ENCODE measurements at places on chromosomes 1 and 21.

GRCh38 chr1:207328004-207328403 is 6.5 kb downstream of the CD55 start:
- DNase-seq: no peak

- no peak for DNase-seq
Measured at GRCh38 chr1:234593771-234594504, 16.0 kb downstream of the IRF2BP2 start.

DNA sequence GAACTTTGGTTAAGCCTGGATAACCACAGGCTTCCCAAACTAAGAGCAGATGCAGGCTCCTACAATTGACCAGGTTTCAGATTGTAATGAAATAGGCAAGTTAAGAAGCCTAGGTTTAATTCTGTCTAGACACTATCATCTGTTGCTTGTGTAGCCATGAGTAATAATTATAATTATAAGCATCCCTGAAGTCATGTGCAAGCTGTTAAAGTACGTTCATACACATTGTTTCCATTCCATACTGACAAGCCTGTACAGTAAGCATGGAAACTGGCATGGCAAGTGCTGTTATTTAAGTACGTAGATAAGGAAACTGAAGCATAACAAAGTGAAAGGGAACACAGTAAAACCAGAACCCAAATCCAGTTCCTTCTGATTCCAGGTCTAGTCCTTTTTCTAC is 557.2 kb upstream of the BEND5 start:
- DNase-seq: no peak

DNA sequence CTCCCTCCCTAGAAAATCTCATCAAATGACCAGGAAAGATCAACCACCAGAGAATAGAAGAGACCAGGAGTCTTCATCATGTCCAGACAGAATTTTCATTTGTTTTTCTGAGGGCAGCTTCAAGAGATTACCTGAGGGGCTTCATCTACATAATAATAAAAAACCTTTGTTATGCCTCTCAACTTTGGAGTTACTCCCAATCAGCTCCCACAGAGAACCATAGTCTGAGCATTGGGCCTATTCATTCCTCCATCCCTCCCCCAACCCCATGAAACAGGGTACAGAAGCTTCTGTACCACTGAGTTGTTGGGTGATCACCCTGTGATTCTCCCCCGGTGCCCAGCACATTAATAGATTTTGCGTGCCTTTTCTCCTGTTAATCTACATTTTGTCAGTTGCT is 53.3 kb upstream of the PRRC2C start:
- no peak for DNase-seq

DNA sequence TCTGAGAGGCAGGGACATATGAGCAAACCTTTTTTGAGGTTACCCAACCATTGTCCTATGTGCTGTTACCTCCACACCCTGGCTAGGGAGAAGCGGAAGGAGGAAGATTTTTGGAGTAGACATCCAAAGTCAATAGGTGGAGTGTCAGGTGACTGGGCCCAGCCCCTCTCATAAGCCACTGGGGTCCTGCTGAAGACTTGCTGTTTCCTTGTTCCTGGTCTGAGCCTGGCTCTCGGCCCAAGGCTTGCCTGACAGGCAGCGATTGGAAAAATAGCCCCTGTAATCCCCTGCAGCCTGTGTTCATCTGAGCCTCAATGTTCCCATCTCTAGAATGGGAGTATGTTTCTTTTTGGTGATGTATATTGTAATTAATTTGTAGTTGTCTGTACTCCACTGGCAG is 6.9 kb upstream of the PIGR start:
- DNase-seq: no peak

DNA sequence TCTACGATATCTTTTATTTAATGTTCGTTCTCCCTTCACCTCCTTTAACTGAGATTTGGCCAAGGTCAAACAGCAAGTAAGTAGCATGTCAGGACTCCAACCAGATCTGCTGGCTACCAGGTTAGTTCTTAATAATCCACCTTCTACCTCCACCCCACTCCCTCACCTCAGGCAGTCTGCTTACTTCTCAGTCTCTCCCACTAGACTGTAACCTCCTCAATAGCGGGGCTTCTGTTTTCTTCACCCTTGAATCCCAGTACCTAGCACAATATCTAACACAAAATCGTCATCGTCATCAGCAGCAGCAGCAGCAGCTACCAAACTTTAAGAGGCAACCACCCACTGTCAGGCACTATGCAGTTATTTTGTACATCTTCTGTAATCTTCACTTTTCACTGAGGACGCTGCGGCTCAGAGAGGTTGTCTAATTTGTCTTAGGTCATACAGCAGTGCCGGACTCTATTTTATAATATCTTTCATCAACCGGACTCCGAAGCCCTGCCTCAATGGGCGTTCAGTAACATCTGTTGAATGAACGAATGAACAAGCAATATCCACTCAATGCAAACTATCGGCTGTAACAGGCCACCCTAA is 859 bp upstream of the MAGI3 start:
- no peak for DNase-seq

DNA sequence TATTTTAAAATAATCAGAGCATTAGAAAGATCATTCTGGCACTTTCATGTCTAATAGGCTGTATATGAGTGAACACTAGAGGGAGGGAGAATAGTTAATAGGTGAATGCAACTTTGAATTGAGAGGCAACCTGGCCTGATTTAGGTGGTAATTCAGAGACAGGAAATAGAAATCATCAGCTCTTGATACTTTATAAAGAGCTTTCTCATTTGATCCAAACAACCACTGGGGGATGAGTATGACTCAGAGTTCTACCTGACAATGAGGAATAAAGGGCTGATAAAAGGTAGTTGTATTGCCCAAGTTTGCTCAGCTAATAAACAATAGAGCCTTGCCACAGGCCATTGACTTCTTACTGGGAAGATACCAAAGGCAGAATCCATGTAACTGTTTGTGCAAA is 5.2 kb upstream of the FAM89A start:
- DNase-seq: no peak

GRCh38 chr1:174167265-174167803 is 8.0 kb downstream of the RABGAP1L start:
- no peak for DNase-seq

DNA sequence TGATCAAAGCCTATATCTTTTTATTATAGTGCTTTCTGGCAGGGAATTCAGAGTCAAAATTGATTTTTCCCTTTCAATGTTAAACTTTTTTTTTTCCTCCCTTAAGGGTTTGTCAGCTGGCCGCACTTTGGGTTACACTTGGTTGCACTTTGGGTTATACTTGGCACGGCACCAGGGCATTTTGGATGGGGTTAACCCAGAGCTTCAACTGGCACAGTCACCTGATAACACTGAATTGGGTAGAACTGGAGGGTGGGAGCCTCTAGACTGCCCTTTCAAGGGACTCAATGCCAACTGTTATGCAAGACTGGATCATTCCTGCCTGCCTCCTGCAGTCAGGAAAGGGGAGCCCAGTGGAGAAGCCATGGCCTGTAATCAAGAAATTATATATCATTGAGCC is 211.5 kb downstream of the KCNJ6 start:
- DNase-seq: no peak

- no peak for DNase-seq
Measured at GRCh38 chr1:112673592-112674439, 643 bp upstream of the MOV10 start.

DNA sequence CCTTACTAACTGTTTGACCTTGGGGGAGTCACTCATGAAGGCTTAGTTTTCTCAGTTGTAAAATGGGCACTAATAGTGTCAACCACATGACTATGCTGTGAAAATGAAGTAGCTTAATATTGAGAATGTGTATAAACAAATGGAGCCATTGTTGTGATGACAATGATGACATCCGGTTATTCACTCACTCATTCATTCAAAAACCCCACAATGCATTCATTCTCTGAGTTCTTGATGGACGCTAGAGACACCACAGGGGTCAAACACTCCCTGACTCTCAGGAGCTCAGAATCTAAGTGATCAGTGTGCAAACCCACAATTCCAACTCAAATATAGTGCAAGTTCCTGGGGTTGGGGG is 138.9 kb downstream of the FOXD2 start:
- no peak for DNase-seq

DNA sequence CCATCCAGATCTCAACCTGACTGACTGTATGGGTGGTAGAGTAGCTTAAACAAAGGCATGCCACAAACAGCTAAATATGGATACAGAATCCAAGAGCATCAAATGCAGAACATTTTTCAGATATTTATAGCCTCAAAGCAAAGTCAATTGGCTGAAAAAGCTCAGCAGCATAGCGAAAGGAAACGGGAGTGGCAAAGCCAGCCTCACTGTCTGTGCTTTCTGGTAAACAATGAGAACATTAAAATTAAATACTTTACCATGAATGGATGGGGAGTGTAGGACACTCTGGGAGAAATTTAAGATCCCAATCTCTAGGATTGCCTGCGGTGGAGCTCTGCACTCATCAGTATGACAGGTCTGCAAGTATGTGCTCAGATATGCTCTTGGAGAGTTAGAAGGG is 4.4 kb downstream of the RASAL2 start:
- DNase-seq: no peak

DNA sequence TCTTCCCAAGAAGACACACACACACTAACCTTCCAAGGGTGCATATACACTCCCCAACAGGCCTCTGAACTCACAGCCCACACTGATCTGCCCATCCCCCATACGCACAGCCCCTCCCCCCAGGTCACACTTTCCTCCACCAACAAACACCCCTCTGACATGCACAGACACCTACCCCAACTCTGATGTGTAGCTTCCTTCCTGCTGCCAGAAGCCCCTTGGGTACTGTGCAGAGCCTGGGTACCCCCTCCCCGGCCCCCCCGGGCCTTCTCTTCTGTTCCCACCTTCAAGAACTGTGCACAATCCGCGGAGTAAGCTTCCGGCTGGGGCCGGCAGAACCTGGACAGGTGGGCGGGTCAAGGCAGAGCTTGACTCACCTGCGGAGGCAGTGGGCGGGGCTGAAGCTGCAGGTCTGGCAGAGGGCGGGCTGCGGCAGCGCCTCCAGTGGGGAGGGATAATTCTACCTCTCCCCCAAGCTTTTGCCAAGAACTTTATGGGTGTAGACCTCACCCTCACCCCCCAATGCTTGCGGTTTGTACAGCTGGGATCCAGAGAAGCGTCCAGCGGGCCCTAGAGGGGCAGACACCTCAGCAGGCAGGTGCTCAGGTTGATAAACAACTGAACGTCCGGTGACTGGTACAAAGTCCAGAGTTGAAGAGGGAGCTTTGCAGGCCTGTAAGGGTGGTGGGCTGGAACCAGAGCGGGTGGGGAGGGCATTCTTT is at the start of gene C1orf210:
TSS of gene C1orf210 (minus strand) at position 313 of the 722 bp plus-strand sequence. CDS start 2,311 bp downstream, outside the sequence.
- DNase-seq: no peak

DNA sequence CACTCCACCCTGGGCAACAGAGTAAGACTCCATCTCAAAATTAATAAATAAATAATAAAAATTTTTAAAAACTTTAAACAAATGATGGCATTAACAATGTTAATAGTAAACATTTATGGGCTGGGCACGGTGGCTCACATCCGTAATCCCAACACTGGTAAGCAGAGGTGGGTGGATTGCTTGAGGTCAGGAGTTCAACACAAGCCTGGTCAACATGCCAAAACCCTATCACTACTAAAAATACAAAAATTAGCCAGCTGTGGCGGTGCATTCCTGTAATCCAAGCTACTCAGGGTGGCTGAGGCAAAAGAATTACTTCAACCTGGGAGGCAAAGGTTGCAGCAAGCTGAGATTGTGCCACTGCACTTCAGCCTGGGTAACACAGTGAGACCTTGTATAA is 9.0 kb upstream of the L1TD1 start:
- no peak for DNase-seq

DNA sequence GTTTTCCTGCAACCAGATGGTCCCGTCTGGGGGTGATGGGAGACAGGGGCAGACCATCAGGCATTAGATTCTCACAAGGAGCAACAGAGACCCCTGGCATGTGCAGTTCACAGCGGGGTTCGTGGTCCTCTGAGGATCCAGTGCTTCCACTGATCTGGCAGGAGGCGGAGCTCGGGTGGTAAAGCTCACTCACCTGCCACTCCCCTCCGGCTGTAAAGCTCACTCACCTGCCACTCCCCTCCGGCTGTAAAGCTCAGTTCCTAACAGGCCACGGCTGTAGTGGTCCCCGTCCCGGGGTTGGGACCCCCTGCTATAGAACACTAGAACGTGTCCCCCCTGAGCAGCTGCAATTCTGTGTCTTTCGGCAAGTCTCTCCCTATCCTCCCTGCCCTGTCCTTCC is 4.6 kb downstream of the KRTAP10-12 start:
- DNase-seq: no peak

- no peak for DNase-seq
Measured at GRCh38 chr21:31403596-31404333, 59.7 kb upstream of the TIAM1 start.

- no peak for DNase-seq
Measured at GRCh38 chr1:30689901-30690645, 33.3 kb downstream of the MATN1 start.

DNA sequence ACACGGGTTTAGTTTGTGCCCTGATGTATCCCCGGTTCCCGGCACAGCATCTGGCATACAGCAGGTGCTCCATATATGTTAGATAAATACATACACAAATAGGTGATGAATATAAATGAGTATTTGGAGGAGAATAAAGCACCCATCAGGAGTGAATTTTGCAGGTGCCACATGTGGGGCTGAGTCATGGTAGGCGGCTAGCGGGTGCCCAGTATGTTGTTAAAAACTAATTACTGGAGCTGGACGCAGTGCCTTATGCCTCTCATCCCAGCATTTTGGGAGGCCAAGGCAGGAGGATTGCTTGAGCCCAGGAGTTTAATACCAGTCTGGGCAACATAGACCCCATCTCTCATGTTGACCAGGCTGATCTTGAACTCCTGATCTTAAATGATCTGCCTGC is 16.7 kb upstream of the WASF2 start:
- no peak for DNase-seq

DNA sequence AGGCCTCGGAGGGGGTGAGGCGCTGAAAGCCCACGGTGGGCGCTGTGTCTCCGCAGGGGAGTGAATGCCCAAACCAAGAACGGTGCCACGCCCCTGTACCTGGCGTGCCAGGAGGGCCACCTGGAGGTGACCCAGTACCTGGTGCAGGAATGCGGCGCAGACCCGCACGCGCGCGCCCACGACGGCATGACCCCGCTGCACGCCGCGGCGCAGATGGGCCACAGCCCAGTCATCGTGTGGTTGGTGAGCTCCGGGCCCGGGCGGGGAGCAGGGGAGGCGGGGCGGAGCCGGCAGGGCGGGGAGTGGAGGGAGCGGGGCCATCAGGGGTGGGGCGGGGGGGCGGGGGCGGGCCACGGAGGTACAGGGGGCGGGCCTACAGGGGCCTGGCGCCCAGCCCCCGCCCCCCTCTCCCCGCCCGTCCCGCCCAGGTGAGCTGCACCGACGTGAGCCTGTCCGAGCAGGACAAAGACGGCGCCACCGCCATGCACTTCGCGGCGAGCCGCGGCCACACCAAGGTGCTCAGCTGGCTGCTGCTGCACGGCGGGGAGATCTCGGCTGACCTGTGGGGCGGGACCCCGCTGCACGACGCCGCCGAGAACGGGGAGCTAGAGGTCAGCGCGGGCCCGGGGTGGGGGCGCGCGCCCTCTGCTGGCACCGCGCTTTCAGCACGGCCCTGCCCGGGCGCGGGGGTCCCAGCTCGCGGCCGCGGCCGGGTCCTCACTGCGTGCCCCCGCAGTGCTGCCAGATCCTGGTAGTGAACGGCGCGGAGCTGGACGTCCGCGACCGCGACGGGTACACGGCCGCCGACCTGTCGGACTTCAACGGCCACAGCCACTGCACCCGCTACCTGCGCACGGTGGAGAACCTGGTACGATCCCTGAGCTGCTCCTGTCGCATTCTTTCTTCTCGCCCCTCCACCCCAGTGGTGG is 15.9 kb downstream of the ESPN start:
- peak; percentile 43 for DNase-seq
